ENCODE measurements at places on chromosomes 1 and 21.

DNA sequence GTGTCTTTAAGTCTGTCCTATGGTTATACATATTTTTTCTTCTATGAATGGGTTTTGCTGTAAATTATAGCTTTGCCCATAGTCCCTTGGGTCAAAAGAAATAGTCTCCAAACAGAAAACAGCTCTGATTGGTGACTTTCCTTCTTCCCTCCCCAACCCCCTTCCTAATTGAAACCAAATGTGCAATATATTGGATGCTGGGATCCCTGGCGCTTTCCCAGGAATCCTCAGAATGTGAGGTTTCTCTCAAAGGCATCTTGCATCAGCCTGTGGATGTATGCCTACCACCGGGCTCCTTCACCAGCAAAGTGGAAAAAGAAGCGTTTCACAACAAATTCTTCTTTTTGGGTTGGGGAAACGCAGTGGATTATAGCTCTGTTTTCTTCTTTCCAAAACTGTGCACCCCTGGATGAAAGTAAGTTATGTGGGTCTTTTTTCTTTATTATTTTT, at the start of gene DDR2:
DDR2 (plus strand) TSS at position 248 of the 450 bp plus-strand sequence. CDS start 86,600 bp downstream, outside the sequence.
- DNase-seq, result no peak

DNA sequence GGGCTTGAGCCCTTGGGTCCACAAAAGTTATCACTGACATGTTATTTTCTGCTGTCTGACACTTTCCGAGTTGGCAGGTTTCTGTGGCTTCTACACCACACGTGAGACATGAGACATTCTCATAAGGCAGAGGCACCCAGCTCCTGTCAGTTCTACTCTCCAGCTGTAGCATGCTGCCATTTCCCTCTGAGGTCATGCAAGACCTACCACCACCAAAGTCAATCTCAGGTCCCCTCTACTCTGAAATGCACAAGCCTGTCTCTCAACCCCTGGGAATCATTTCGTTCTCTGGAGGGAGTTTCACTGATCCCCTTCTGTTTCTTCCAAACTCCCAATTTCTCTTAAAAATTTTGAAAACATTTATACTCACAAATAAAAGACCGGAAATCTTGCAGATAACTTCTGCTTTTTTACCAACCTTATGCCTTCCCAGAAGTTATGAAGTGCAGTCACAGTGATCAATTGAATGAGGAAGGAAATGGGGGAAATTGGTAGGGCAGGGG, 39.5 kb upstream of the CR2 start:
- no peak for DNase-seq

DNA sequence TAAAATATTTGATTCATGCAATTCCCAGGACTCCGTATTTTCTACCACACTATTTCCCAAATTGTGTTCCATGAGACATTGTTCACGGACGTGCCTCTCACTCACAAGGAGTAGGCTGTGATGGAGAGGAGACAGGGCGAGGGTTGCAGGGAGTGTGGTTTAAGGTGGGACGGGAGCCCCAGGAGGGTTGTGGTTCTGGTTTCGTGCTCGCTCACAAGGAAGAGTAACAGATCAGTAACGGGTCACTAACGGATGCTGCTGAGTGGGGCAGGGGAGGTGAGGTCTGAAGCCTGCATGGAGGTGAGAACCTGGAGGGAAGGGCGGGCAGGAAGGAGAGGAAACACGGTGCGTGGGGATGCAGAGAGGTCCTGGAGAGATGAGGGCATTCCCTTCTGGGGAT, 28.8 kb downstream of the TFF3 start:
- no peak for DNase-seq

- no peak for DNase-seq
Observed at GRCh38 chr1:115252585-115252984, 85.5 kb downstream of the NGF start.

GRCh38 chr1:11855430-11855829, 3.3 kb downstream of the NPPB start:
- no peak for DNase-seq
